SJCRH30 (cell line): ENCODE measurements at places on chromosomes 3 and 15. TPM values are rescaled to one million over a fixed set of nuclear protein-coding genes. Genes with fewer than 3 reads are reported as not detected.

The TICRR gene
- 24.9 and 27.2 TPM in 2 replicates for total RNA-seq

The CACNA2D2 gene
- not detected in 2 replicates for total RNA-seq

The CLEC3B gene
- not detected in 2 replicates for total RNA-seq

- no peak overlapping the region for H3K27ac ChIP-seq
- H3K27me3 ChIP-seq = no peaks in the 10 kb centered on the region
- DNase-seq = no peak
- no peaks in the 10 kb centered on the region for H3K4me1 ChIP-seq
- no peaks in the 10 kb centered on the region for H3K36me3 ChIP-seq
Observed at GRCh38 chr3:165874663-165875489, 37.7 kb upstream of the BCHE start.

DNA sequence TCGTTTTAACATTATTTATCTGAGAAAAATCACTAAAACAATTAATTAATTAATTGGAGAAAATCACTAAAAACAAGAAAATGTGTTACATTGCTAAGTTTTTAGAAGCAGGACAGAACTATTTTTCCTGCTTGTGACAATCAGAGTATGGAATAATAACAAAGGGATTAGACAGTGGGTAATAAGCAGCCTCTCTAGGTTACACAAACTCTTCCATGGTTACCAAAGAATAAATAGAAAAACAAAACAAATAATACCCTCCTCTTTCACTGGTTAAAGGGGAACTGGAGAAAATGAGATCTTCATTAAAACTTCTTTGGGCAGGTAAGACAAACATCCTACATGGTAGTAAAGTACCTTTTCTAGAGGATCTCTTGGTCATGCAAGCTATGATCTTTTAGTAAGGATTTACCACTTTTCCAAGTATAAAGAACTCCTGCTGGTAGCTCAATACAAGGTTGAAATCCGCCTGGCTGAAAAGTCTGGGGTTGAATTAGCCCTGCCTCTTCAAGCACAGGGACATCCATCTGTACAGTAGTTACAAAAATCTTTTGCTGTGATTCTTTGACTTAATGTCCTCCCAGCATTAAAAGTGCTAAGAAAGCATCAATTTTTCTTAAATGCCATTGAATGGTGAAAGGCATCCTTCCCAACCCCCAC is 2.5 kb upstream of the PLCH1 start:
- H3K27ac ChIP-seq = no peak overlapping the region
- peaks cover 11% of the 10 kb centered on the region; the same call in 1 of the 2 replicates for H3K4me1 ChIP-seq
- H3K27me3 ChIP-seq = no peaks in the 10 kb centered on the region
- H3K4me3 ChIP-seq = no peak overlapping the region
- DNase-seq = no peak
